Mucosa of descending colon (tissue), 3 donors: ENCODE measurements at places on chromosomes 7 and 10. TPM values are rescaled to one million over a fixed set of nuclear protein-coding genes. Genes with fewer than 3 reads are reported as not detected.

CTAGE15 gene
- not detected for total RNA-seq

SPDYE18 gene
- 0.76 TPM for total RNA-seq

FLNC gene
- 15.0 TPM for total RNA-seq

HECW1 gene
- 1.6 TPM for total RNA-seq

PRR15 gene
- 104 TPM for total RNA-seq

FAM204A gene
- 79.8 TPM for total RNA-seq

KCNIP2 gene
- 5.9 TPM for total RNA-seq

C7orf57 gene
- total RNA-seq, result not detected

SEMA3C gene
- 83.7 TPM for total RNA-seq

TNPO3 gene
- 36.0 TPM for total RNA-seq

ADAMTS14 gene
- total RNA-seq, result 2.1 TPM

POU6F2 gene
- not detected for total RNA-seq

ANKMY2 gene
- 19.5 TPM for total RNA-seq

SMO gene
- total RNA-seq, result 11.2 TPM

RARRES2 gene
- 82.6 TPM for total RNA-seq

TFPI2 gene
- 0.41 TPM for total RNA-seq

CASP2 gene
- total RNA-seq, result 26.1 TPM

MDH2 gene
- 170 TPM for total RNA-seq

APBB1IP gene
- 8.1 TPM for total RNA-seq

TNS3 gene
- total RNA-seq, result 69.1 TPM

LEP gene
- not detected for total RNA-seq

HACD1 gene
- total RNA-seq, result 33.8 TPM

OR2A12 gene
- not detected for total RNA-seq

FGFBP3 gene
- 1.0 TPM for total RNA-seq

ZNF248 gene
- 10.0 TPM for total RNA-seq

PON3 gene
- total RNA-seq, result 4.2 TPM

ELN gene
- total RNA-seq, result 20.5 TPM

TEX47 gene
- total RNA-seq, result not detected

CLCN1 gene
- total RNA-seq, result not detected

FAM24B gene
- total RNA-seq, result 4.9 TPM

ITPRID1 gene
- 1.7 TPM for total RNA-seq

EFCAB10 gene
- not detected for total RNA-seq

GPNMB gene
- total RNA-seq, result 21.3 TPM

SORBS1 gene
- total RNA-seq, result 48.9 TPM

SPDYE6 gene
- not detected for total RNA-seq

PPP1R9A gene
- 30.8 TPM for total RNA-seq

FAM25G gene
- not detected for total RNA-seq

IFIT1B gene
- total RNA-seq, result not detected

SUMF2 gene
- 122 TPM for total RNA-seq

CALHM1 gene
- not detected for total RNA-seq

CRTAC1 gene
- total RNA-seq, result 8.8 TPM

CYP26C1 gene
- 0.14 TPM for total RNA-seq

HPSE2 gene
- 2.4 TPM for total RNA-seq

TMEM270 gene
- not detected for total RNA-seq

GOLGA7B gene
- 0.29 TPM for total RNA-seq

ADRB1 gene
- total RNA-seq, result 1.5 TPM

WASHC2A gene
- 79.3 TPM for total RNA-seq

CYTH3 gene
- 23.2 TPM for total RNA-seq

LGI1 gene
- 0.69 TPM for total RNA-seq

CYP2C19 gene
- total RNA-seq, result 2.0 TPM

SH2B2 gene
- total RNA-seq, result 2.3 TPM

NAT16 gene
- total RNA-seq, result not detected

GNG11 gene
- 7.7 TPM for total RNA-seq

NRF1 gene
- 17.4 TPM for total RNA-seq

SLC16A12 gene
- total RNA-seq, result 0.12 TPM
